ENCODE measurements at places on chromosomes 7 and 10.

DNA sequence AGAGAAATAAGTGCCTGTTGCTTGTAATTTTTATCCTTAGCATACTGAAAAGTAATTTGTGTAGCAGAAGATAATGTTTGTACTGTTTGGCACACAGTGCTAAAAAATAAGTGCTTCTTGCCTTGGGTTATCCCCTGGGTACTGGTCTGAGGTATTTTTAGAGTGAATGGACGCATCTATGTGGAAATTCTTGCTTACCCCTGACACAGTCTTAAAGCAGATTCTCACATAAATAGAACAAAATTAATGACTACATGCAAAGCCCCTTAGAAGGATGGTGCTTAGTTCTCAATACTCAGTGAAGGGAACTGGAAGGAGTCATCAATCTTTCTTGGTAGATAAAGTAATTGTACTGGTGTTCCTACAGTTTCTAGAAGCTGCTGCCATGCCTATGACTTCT, 548.6 kb downstream of the ARL4A start:
- DNase-seq, result no peak

- no peak for DNase-seq
These were observed 40.2 kb upstream of the KLF6 start for GRCh38 chr10:3825244-3825643.

GRCh38 chr7:81120803-81121202, 202.0 kb upstream of the SEMA3C start:
- DNase-seq, result no peak

- no peak for DNase-seq
These were observed 37.2 kb upstream of the CCDC7 start for GRCh38 chr10:32408690-32409089.

DNA sequence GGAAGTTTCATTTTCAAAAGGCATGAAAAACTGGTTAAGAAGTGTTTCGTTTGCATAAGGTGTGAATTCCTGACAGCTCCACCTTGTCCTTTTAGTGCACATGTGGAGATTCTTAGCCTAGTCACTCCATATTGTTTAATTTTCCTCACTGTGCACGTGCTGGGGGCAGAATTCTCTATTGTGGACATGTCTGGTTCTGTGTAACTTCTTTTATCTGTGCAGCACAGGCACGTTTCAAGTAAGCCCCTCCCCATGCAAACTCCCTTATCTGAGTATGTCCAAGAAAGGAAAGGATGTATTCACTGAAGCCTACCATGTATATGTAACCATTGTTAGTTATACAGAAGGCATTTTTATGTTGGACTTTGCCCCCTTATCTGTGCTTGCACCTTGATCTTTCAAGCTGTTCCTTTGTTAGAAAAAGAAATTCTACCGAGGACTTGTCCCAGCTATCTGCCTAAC, 1346.3 kb downstream of the REEP3 start:
- DNase-seq, result no peak

DNA sequence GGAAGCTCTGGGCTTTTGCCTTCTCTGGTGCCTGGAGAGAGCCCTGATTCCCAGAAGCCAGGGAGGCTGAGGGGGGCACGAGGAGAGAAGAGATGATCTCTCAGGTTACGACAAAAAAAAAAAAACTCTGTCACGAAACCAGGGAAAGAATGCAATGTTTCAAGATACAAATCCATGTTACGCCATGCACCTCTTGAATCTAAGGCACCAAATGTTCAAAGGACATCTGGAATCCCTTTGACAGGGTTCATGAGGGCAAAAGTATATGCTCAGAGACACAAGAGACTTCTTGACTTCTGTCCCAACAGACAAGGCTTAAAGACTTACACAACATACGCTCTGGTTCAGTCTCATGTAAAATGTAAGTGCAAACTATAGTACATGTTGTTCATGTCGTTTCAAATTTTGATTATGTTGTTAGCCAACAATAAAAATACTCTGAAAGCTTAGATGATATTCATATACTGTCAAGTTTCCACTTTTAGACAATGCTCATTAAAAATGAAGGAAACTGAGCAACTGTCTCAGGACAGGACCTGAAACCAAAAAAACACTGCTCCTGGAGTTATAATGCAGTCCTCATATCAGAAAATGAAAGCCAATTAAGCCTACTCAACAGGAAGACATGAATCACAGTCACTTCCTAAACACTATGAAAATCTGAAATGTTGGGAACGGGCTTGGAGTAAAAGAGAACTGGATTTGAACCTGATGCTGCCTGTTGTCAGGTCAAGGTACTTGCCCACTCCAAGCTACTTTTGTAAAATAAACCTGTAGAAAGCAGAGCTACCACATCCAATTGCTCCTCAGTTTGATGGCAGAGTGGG, 72.3 kb downstream of the CHCHD3 start:
- no peak for DNase-seq

DNA sequence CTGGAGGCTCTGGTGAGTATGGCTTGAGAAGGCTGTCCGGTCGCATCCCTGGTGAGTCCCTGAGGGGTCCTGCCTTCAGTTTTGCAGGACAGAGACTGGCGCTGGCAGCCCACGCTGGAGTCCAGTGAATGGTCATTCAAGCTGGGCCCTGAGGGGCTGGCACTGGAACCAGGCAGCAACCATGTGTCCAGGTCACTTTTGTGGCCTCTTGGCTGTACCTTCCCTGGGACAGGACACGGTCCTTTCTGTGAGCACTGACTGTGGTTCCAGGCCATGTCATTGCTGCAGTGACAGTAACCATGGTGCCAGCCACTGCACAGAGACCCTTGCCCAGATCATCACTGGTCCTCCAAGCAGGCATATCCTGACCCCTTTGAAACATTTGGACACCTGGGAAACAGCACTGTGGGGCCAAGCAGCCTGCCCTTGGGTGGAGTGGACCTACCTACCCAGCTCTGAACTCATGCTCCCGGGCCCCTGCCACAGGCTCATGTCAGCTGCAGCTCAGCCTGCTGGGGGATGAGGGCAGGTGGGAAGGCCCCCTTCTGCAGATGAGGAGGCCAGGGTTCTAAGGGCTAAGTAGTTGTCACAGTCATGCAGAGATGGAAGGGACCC, 72.1 kb downstream of the ADCY1 start:
- no peak for DNase-seq

- no peak for DNase-seq
These were observed 8.5 kb downstream of the INTS1 start for GRCh38 chr7:1495564-1496242.

DNA sequence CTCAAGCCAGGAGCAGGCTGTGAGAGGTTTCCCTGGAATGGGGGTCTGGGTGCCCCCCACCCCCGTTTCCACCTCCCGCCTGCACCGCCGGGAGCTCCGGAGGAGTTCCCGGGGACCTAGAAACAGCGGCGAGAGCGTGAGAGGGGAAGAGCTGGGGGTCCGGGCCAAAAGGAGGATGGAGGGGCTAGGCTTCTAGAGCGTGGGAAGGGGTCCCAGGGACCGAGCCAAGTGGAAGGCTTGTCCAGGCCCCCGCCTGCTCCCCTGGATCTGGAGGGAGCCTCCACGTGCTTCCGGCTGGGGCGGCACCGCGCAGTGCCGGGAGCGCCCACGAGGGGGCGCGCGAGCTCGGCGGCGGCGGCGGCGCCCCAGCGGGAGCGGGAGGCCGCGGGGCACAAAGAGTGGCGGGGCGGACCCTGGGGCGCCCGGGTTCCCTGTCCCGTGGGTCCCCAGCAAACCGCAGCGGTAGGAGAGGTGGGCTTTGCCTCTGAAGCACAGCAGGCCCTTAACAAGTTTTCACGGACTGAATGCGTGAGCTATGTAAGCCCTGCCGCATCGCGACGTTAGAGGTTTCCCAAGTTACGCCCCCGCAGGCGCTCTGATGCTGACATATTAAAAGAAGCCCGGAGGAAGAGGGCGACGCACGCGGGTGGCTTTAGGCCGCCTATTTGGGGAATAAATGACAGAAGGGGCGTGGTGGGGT, 104.4 kb upstream of the LRRC4 start:
- peak; percentile 75 for DNase-seq

GRCh38 chr10:70925377-70926225, 37.2 kb upstream of the PCBD1 start:
- DNase-seq, result peak; percentile 59

DNA sequence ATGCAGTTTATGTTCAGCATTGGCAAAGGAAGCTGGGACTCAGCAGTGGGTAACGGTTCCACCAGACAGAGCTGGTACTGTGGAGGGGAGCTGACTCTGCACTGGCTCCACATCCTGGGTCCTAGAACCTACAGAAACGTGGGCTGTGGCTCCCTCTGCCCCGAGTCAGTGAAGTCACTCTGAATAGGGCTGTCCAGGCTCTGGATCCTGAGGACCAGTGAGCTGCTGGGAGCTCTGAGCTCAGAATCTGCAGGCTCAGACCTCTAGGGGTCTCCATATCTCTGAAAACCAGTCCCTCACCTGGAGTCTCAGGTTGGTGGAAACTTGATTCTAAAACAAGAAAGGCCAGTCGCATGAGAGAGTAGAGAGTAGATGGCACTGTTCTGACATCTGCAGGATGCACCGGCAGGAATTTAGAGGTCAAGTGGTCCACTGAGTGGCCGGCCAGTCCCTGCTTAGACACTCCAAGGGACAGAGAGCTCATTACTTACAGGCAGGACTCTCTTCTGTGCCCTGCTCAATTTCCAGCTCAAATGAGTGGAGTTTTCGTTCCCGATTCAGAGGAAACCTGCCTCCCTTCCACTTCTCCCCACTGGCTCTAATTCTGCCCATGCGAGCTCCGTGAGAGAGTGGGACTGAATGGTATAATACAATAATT, 18.6 kb downstream of the NPFFR1 start:
- no peak for DNase-seq

GRCh38 chr7:2169923-2170575, 62.7 kb downstream of the MAD1L1 start:
- DNase-seq, result no peak

- no peak for DNase-seq
These were observed 144.1 kb downstream of the PIP4K2A start for GRCh38 chr10:22570234-22570633.

DNA sequence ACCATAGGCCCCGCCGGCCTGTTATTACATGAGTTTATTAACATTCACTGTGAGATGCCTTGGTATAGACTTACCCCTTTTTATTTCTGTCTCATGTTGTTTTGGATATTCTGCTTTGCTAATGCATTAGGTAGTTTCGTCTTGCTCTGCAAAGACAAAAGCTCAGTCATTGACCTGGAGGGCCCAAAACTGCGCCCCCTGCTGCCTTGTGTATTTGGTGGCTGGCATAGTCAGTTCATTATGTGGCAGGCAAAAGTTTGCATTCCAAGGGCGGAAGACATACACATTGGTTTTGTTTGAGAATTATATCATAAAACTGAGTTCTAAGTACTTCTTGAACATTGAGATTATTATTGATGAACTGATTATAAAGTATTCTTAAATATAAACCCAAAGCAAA, 372.5 kb downstream of the SDK1 start:
- peak; percentile 45 for DNase-seq

GRCh38 chr10:32680803-32681557, 235.0 kb downstream of the CCDC7 start:
- no peak for DNase-seq

GRCh38 chr10:70863470-70864160, 24.8 kb downstream of the PCBD1 start:
- DNase-seq, result no peak

GRCh38 chr10:100979791-100980272, 7.5 kb downstream of the MRPL43 start:
- DNase-seq, result no peak

- DNase-seq, result no peak
These were observed 249.7 kb upstream of the IGFBP3 start for GRCh38 chr7:46170792-46171191.

DNA sequence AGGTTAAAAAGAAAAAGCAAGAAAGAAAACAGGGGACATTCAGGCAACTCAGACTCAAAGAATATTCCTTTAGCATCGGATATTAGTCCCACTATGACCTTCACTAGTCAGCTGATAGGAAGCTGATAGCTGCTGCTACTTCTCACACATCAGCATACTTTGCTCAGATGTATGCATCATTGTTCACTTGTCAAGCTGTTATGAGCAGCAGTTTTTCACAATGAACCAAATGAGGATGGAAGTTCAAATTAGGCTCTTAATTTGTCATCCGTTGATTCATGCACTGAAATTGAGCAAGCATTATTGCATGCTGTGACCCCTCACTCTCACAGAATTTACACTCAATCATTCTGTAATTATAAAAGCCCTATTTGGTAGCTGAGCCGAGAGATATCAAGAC, 257.7 kb downstream of the SNX13 start:
- no peak for DNase-seq

GRCh38 chr10:69869291-69869961, 67.7 kb downstream of the COL13A1 start:
- no peak for DNase-seq

GRCh38 chr7:144771927-144772326, 63.9 kb downstream of the TPK1 start:
- DNase-seq, result no peak

DNA sequence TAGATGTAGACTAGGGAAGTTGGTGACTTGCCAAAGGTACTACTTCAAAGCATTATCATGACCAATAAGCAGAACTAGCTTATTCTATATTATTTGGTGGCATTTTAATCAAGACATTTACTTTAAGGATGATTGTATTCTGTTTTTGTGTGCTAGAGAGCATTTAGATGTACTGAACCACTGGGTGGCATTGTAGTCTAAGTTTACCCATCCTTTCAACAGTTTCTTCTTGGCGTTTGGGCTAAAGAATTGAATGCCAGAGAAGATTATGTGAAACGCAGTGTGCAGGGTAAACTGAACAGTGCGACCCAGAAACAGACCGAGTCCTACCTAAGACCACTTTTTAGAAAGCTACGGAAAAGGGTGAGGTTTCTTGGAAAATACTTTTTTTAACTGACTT, 26.8 kb downstream of the PRPF18 start:
- DNase-seq, result no peak

DNA sequence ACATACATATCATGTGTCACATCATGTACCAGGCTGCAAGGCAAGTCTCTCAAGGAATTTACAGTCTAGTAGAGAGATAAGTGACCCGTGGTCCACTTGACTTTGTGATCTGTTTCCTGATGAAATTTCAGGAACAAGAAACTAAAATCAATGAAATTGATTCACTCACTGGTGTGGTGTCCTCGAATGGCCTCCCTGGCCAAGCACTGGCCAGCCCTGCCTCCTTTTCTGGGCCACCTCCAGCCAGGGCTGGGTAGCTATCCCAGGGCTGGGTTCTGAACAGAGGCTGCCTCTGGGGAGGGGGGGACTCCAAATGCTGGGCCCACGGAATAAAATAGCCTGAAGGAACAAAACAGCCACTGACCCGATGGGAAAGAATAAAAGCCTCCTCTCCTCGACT, 182.2 kb downstream of the HERPUD2 start:
- DNase-seq, result no peak

DNA sequence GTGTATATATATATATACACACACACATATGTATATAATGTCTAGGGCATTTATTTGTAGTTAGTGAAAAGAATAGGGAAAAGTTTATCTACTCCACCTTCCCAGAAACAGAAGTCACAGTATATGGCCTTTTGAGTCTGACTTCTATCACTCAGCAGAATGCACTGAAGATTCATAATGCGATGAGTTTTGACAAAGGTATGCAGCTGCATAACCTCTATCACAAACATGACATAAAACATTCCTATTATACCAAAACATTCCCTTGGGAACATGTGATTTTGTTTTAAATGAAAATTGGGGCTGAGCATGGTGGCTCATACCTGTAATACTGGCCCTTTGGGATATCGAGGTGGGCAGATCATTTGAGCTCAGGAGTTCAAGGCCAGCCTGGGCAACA, 137.3 kb upstream of the EEPD1 start:
- no peak for DNase-seq

- no peak for DNase-seq
These were observed 17.0 kb downstream of the CLIP2 start for GRCh38 chr7:74306004-74306729.

- no peak for DNase-seq
These were observed 2.0 kb downstream of the AHR start for GRCh38 chr7:17300437-17300836.

GRCh38 chr7:46352004-46352954, 431.2 kb upstream of the IGFBP3 start:
- no peak for DNase-seq

Data from stimulated activated CD4-positive, alpha-beta T cell treated with anti-CD3 and anti-CD28 coated beads, Interleukin-2, amount 100 ng/mL, for 48 hours (primary cell).